EH (cell line): ENCODE measurements at places on chromosomes 16 and 17.

GRCh38 chr16:48542966-48543365, 67.0 kb downstream of the N4BP1 start:
- no peak for DNase-seq

GRCh38 chr16:83356986-83357385, 450.8 kb upstream of the HSBP1 start:
- DNase-seq, result no peak

DNA sequence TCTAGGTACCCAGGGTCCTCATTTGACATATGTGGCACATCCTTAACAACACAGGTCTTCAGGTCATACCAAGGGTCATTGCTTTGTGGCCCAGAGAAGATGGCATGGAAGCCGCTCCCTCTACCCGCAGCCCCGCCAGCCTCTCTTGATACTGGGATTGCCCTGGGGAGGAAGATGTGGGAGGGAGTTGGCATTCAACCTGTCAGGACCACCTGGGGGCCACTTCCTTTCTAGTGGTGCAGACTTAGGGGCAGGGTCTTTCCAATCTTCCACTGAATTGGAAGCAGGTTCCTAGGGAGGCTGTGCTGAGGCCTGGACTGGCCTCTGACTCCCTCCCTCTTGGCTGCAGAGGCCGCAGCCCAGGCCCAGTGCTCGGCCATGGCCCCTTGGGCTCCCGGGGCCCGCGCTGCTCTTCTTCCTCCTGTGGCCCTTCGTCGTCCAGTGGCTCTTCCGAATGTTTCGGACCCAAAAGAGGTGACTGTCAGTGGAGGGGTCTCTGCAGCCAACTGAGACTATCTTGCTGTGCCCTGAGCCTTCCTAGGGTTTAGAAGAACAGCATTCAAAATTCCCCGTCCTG, 5.1 kb upstream of the HEXIM1 start:
- DNase-seq, result no peak

GRCh38 chr17:48553190-48553547, 8.3 kb upstream of the HOXB2 start:
- no peak for DNase-seq
